Activated CD4-positive, alpha-beta T cell treated with anti-CD3 and anti-CD28 coated beads, Interleukin-2, amount 10 ng/mL, durations not matched to agents 7 days and 5 days (primary cell): ENCODE measurements at places on chromosomes 3 and 15.

DNA sequence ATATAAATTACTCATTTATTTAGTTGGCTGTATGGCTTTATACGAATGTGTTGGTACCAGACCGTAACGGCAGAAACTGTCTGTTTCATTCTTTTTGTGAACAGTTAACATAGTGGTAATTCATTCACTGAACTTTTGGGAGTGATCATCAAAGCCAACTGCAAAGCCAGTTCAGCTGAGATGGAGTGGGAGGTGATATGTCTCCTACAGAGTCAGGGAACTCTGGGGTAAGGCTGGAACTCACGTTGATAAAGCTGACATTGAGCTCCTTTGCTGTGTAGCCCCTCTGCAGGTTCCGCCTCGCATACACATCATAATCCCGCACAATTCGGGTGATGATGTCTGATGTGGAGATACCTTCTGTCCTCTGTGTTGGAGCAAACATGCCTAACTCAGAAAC lies 25.4 kb downstream of the SLC51A start:
- no peak for DNase-seq

- DNase-seq = peak; percentile 79
These were observed 17.4 kb downstream of the FYCO1 start for GRCh38 chr3:45978006-45978761.

DNA sequence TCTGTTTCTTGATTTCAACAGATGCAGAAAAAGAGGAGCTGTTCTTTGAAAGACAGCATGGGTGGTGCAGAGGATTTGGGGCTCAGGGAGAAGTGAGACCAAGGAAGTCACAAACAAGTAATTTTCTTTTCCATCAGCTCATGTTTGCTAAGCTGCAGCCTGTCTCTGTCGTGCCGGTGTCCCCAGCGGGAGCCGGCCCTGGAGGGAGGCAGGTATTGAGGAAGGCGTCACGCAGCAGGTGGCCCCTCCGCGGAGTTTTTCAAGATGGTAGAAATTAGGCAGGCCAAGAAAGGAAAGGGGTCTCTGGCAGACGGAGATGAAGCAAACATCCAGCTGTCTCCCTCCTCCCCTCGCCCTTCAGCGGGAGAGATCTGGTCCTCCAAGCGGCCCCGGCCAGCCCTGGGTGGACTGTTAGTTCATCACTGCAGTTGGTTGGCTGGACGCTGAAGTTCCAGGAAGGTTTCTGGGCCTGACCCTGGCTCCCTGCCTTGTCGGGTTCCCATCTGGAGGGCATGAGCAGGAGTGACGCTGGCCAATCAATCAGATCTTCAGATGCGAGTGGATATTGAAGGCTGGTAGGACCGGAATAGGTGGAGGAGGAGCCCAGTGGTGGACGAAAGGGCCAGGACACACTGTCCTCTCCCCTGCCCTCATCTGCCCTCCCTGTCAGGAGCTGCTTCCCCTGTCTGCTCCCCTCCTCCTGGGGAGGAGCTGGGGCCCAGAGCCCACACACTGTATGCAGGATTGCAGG lies 27.7 kb upstream of the MUC4 start:
- DNase-seq = no peak

DNA sequence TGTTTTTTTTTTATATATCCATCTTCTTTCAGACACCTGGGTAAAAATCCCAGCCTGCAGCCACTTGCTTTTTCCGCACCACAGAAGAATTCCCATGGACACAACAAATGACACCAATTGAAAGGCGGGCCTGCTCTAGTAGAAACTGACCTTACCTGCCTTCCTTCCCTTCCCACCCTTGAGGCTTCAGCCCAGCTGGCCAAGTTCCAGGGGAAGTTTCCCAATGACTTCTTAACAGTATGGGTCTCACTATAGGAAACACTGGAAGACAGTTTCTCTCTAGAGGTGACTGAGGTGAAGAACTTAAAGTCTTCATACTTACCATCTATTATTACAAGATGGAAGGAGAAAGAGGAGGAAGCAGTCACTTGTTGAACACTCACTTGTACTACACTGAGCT lies 714.2 kb upstream of the NR2F2 start:
- no peak for DNase-seq

DNA sequence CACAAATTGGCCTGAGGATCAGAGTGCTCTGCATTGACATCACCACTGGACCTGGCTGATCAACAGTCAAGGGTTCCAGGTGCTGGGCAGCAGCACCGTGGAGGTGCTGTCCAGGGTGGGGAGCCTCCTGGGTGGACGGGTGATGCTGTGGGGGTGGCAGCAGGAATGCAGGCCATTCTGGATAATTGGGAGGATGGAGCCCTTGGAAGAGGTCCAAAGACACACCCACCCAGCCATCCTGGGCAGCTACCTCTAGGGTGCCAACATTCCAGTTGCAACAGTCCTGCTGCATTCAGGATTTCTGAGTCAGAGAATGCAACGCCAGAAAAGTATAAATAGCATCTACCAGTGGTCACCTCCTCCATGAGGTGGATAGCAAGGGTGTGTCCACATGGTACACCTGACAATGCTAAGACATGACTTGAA lies 26.8 kb downstream of the STARD5 start:
- DNase-seq = no peak
